ENCODE measurements at places on chromosomes 11 and 22. TPM values are rescaled to one million over a fixed set of nuclear protein-coding genes. Genes with fewer than 3 reads are reported as not detected.
A peak's percentile ranks its signal among the peaks of the same experiment; 100 is the strongest.

CRYBB2 gene
- not detected for total RNA-seq

LRRC32 gene
- 121 TPM for total RNA-seq

GRCh38 chr11:130475426-130476053, 27.1 kb downstream of the ADAMTS15 start:
- no peak for DNase-seq

- DNase-seq = no peak
Observed at GRCh38 chr22:33807470-33807869, 112.8 kb downstream of the LARGE1 start.

DNA sequence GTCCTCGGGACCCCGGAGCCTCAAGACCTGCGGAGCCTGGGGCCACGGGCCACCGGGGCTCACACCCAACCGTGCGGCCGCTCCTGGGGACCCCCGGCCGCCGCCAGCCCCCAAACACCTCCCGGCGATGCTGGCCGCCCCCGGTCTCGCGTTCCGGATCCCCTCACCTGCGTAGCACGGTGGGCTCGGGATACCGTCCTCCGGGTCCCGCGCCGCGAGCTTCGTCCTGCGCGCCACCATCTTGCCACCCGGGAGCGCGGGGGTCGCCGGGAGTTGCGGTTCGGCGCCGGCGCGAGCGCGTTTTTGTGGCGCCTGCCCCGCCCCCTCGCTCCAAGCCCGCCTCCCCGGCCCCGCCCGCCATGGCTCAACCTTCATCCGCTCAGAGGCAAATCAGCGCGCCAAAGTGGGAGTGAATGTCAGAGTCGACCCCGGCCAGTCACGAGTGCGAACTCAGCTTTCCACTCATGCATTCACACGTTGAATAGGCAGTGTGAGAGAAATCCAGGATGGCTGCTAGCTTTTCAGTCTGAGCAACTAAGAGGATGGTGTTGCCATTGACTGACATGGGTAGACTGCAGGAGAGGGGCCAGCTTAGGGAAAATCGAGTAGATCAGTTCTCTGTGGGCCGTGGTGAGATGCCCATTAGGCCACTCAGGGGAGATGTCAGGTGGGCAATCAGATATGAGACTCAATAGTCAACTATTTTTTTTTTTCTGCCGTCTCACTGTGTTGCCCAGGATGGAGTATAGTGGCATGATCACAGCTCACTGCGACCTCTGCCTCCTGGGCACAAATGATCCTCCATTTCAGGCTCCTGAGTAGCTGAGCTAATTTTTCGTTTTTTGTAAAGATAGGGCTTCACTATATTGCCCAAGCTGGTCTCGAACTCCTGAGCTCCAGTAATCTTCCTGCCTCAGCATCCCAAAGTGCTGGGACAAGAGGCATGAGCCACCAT, 28.3 kb downstream of the SERHL2 start:
- peak; percentile 84 for DNase-seq

DNA sequence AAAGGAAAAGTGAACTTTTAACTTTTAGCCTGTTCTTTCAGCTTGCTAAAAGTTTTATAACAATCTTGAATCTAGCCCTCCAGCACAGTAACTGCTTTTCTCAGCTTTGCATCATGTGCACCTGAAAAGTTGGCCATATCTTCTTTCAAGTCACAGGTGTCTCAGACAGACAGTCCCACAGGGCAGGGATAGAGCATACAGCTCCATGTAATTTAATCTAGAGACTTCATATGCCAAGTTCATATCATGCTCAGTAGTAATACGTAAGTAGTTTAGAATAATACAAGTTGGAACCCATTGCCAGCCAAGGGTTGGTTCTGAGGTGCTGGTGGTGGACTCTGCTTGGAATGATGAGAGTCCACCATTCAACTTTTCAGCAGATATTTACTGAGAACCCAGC, 68.6 kb downstream of the PKNOX2 start:
- DNase-seq = no peak

DNA sequence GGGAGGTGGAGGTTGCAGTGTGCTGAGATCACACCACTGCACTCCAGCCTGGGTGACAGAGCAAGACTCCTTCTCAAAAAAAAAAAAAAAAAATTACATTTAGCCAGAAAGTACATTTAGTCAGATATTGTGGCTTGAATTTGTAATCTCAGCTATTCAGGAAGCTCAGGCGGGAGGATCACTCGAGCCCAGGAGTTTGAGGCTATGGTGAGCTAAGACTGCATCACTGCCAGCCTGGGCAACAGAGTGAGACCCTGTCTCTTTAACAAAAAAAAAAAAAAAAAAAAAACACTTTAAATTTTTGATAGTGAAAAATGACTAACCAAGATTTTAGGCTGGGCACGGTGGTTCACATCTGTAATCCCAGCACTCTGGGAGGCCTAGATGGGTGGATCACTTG, 27.3 kb downstream of the MRTFA start:
- DNase-seq = no peak

DNA sequence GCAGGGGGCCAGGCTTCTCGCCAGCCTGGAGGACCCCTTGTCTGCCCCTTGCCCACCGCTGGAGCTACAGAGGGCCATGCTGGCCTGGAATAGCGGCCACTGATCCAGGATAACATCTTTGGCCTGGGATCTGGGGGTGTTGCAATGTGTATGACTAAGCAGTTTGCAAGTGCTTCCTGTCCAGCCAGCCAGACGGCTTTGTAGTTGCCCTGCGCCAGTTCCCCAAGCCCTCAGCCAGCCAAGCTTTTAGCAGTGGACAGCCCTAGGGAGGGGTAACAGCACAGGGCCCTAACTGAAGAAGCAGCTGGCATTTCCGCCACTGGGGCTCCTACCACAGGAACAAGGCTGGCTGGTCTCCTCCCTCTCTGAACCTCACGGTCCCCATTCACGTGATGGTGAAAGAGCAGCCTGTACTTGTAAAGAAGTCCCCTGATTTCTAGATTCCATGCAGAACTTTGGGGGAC, 32.1 kb downstream of the UQCR10 start:
- peak; percentile 95 for DNase-seq

DNA sequence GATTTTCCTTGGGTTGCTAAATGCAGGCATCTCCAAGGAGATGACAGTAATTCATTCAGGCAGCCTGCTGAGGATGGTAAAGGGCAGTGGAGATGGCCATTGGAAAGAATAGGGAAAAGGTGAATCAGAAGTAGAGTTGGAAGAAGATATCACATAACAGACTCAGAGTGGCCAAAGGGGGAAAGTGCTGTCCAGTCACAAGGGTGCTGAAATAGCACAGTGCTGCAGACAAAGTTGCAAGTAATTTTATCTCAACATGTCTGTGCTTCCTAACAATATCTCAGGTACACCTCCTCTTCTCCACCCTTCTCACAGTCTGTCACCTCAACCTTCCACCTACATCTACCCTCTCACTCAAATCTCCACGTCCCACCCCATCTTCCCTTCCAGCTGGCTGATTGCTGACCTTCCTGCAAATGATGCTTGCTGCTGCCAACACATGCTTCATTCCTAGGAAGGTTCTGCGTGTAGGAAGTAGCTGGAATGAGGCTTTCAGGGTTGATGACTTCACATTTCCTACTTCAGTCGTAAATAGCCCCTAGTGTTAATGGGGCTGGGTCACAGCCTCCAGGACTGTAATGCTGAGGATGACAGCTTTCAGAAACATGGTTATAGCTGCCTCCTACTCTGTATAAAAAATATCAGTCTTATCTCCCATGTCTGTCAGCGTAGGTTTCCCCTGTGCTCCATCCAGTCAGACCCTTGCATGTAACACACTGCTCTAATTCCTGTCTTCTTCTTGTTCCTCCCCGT, 123.9 kb downstream of the CTNND1 start:
- DNase-seq = no peak
